ENCODE measurements at places on chromosomes 6 and 20.

- no peak for DNase-seq
Observed at GRCh38 chr6:14051355-14051754, 66.2 kb upstream of the CD83 start.

DNA sequence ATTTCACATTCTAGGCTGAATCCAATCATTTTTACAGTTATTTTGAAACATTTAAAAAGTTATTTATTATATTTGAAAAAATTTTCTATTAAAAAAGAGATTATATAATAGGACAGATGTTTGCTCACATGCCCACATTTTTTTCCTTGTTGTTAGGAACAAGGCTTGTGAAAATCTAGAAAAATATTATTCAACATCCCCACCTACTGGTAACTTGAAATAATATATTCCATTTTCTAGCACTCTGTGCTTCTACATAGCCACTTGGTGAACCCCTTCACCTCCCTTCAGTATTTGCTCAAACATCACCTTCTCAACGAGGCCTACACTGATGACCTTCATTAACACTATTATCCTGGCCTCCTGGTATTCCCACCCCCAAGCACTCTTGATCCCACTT lies 18.3 kb upstream of the GPRC6A start:
- no peak for DNase-seq

GRCh38 chr20:48411245-48411644 lies 416.6 kb downstream of the PREX1 start:
- no peak for DNase-seq

DNA sequence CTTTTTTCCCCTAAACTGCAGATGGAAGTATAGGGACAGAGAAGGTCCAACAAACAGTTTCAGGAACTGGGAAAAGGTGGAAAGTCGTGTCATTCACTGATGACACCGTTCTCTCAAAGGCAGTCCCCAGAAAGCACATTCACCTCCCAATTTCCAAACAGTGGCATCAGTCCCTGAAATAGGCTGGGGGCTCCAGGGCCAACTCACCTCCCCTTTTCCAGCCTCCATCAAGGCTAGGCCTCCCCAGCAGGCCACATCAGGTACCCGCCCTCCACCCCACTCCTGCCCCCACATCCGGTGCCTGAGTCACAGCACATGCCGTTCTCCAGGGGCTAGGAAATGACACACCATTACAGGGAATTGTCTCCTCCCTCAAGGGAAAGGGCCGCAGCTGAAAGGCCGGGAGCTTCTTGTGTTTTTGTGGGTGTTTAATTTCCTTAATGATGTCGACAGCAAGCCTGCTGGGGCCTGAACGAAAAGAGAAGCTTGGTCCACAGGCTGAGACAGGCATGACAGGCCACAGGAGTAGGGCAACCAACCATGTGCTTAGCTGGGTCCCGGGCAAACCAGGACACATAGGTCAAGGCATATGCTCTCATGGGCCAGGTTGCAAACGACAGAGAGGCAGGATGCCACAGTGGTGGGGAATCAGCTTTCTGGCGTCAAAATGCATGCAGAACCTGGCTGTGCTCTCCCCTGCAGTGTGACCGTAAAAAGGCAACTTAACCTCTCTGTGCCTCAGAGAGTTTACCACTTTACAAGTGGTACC lies 39.2 kb downstream of the ZMYND8 start:
- DNase-seq, result peak; percentile 48

DNA sequence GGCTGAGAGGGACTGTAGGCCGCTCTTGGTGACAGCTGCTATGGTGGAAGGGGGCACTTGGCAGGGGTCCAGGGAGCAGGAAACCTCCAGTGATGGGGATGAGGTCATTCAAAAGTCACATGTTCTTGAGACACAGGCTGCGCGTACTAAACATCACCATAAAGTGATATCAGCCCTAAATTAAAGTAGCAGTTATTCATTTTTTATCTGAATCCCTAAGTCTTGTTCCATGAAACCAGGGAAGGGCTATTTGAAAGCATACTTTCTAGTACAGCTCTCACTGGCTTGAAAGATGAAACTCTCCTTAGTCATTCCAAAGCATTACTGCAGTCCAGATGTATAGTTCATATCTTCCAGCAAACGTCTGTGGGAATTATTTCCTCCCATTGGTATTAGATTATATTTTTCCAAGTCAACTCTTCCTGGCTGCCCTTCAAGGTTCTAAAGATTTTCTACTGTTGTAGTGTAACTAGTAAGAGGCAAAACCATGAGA lies 373.1 kb downstream of the CD109 start:
- DNase-seq, result no peak

GRCh38 chr6:7901056-7901455 lies 9.5 kb downstream of the TXNDC5 start:
- no peak for DNase-seq

Measured in hematopoietic multipotent progenitor cell treated with erythropoietin and hydrocortisone succinate and interleukin-3 and kit ligand, for 17 days (in vitro differentiated cells).